ENCODE measurements at places on chromosomes 16 and 17.

- DNase-seq: no peak
These were observed 4.5 kb upstream of the ACSF2 start for GRCh38 chr17:50421308-50422051.

GRCh38 chr16:11312718-11313492 is 31.8 kb upstream of the PRM1 start:
- peak; percentile 5 for DNase-seq

DNA sequence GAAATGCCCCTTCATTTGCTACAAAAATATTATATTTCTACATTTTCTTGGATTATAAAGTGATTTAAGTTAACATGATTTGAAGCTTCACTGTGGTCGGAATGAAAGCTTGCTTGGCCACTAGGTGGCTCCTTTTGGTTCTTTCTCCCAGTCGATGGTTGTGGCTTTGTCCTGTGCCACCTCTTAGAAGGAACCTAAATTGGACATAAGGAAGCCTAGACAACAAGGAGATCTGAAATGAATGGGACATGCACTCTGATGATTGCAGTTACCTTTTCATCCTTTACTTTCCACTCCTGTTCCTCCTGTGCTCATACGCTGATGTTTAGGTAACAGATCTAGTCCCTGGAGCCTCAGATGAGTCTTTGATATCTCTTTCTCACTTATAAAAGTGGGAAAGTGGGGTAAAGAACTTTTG is 39.2 kb downstream of the FTO start:
- DNase-seq: peak; percentile 42

DNA sequence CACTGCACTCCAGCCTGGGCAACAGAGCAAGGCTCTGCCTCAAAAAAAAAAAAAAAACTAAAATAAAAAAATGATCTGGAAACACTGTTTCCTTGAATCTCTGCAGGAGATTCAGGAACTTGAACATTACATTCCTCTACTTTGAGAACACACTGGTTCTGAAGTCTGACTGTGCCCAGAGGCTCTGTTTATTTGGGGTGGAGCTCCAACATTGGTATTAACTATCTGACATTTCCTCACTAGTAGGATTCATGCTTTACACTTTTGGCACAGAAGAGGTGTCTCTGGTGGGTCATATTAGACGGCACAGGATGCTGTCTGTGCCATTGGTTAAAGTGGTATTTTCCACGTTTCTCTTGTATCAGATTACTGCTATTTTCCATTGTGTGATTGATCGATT is 10.4 kb downstream of the SULT1A2 start:
- no peak for DNase-seq

DNA sequence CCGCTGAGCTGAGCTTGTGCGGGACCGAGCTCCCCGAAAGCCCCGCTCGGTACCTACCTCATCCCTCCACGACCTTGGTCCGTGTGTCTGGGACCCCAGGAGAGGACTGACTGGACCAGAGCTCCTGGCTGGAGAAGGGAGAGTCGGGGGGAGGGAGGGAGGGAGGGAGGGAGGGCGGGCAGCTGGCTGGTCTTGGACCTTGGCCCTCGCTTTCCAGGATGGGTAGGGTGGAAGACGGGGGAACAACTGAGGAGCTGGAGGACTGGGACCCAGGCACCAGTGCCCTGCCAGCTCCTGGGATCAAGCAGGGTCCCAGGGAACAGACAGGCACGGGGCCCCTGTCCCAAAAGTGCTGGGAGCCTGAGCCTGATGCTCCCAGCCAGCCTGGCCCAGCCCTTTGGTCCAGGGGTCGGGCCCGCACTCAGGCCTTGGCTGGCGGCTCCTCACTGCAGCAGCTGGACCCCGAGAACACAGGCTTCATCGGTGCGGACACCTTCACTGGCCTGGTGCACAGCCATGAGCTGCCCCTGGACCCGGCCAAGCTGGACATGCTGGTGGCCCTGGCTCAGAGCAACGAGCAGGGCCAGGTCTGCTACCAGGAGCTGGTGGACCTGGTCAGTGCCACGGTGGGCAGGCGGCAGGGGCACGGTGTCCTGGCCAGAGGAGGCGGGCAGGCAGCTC is 553 bp downstream of the RHBDL1 start:
- DNase-seq: no peak

GRCh38 chr17:18059283-18059682 is 20.1 kb downstream of the GID4 start:
- DNase-seq: no peak

DNA sequence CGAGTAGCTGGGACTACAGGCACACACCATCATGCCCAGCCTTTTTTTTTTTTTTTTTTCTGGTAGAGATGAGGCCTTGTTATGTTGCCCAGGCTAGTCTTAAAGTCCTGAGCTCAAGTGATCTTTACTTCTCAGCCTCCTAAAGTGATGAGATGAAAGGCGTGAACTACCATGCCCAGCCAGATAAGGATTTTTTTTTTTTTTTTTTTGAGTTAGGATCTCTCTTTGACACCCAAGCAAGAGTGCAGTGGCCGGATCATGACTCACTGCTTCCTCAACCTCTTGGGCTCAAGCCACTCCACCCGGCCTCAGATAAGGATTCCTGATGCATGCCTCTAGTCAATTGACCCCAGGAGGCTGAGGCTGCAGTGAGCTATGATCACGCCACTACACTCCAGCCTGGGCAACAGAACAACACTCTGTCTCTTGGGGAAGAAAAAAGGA is 11.2 kb upstream of the PLEKHG4 start:
- DNase-seq: no peak

DNA sequence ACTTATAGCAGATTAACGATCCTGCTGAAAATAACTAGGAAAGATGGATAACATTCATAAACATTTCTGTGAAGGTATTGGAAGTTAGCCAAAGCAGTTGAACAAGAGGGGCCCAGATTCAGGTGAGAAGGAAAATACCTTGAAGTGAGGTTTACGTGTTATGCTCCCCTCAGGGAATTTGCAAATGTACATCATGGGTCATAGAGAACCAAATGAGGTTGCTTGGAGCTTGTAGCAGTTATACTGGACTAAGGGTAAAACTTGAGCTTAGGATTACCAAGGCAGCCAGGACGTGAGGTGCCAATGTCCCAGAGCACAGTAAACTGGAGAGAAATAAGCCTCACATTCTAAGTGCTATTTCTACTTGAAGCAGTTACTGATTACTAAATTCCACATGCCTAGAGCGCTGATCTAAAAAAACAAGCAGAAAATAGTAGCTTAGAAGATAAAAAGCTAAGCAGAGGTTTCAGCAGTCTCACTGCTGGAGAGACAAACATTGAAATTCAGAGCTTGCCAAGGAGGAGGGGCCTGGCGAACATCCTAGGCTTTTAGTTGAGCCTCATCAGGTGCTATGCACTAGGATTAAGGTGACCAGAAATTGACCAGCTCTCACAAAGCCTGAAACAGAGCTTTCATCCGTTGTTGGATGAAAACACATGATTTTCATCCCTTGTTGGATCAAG is 136.7 kb upstream of the FAM20A start:
- peak; percentile 22 for DNase-seq

- DNase-seq: no peak
These were observed 210.4 kb upstream of the CHMP6 start for GRCh38 chr17:80781211-80781610.

DNA sequence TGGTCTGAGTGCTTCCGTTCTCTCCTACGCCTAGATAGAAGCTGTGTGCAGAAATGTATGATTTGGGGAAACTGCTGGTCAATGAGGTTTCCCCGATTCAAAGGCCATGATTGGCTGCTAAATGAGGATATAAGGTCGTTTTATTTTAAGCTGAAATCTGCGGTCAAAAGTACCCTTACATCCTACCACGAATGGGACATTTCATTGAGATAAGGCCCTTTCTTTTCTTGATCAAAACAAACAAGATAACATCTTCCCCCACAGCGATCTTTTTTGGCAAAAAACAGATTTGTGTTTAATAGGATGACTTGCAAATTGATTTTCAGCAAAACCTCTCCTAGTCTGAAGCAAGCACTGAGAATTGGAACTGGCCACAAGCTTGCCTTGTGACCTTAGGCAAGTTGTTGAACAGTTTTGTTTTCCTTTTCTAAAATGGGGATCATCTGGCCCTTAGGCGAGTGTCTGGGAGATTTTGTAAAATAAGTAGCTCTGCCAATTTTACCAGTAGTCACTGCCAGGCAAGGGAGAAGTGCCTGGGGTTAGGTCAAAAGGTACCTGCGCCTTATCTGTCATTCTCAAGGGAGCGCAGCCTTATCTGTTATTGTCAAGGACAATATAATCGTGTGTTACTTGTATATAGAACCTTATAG is 635 bp downstream of the SCPEP1 start:
- DNase-seq: peak; percentile 20
